CD8-positive, alpha-beta memory T cell (primary cell): ENCODE measurements at places on chromosomes 7 and 10. TPM values are rescaled to one million over a fixed set of nuclear protein-coding genes. Genes with fewer than 3 reads are reported as not detected.
A peak's percentile ranks its signal among the peaks of the same experiment; 100 is the strongest.

- DNase-seq = no peak
These were observed 216.8 kb downstream of the THSD7A start for GRCh38 chr7:11615174-11615573.

GRCh38 chr10:72316748-72317435, 37.8 kb downstream of the DNAJB12 start:
- peak; percentile 56 for DNase-seq

GRCh38 chr10:103069453-103070331, 123.4 kb downstream of the NT5C2 start:
- peak; percentile 63 for DNase-seq

- peak; percentile 58 for DNase-seq
These were observed 701 bp upstream of the GBX1 start for GRCh38 chr7:151168003-151168786.

GRCh38 chr7:157499835-157500153, 163.0 kb downstream of the DNAJB6 start:
- DNase-seq = no peak

DNA sequence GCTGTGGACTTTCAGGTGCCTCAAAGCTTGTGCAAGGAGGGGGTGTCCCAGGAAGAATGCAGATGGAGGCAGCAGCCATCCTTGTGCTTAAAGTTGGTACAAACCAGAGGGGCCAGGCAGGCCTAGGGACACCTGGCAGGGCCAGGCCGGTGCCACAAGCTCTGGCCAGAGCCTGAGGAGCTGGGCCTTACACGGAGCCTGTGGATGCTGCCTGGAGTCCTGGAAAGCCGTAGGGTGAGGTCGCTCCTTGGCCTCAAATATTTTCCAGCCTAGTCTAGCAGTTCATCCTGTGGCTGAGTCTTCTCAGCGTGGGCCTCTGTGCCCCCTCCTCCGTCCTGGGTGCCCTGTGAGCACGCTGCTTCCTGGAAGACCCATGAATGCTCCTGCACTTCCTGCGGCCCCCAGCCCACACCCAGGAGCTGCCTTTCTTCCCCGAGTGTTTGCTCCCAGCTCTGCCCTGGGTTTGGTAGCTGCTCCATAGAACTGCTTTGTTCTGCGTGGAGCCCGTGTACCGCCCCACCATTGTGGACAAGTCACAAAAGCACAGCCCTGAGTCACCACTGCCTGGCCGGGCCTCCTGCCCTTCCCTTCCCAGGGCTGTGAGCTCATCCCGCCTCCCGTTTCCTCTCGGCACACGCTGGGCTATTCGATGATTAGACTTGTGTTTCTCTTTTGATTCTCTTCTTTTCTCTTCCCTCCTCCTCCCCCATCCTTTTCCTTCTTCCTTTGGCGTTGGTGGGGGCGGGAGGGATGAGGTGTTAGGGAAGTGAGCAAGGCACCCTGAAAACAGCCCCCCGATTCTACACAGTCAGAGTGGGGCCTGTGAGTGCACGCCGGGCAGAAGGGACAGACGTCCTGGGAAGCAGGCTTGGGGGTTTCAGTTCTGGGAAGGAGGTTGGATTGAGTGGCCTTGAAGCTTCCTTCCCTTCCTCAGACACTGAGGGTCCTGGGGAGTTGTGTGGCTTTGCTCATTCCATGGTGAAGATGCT, 73.2 kb upstream of the SHH start:
- DNase-seq = no peak

DNA sequence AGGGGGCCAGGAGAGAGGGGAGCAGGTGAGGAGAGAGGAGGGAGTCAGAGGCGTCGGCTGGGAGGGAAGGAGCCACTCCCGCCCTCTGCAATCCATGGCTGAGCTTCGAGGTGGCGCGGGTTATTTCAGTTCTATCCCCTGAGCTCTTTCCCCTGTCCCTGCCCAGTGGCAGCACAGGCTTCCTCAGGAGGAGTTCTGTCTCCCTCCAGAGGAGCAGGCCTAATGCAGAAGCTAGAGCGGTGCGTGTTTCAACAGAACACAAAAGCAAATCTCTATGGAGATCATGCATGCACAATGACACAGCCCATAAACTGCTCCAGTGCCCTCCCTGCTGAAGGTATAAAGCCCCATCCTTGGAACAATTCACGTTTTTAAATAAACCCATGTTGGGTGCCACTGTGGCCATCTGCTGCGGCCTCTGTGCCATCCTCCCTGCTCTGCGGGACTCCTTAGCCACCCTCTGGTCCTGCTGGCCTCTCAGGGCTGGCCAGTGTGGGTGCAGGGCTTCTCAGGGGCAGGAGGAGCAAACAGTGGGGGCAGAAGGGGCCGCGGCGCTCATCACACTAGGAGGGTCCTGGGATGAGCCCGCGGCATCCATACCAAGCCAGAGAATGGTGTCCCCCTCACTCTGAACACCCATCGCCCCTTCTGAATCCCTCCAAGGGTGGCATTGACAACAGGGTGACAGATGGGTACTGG, 192.6 kb upstream of the LYZL2 start:
- DNase-seq = no peak

DNA sequence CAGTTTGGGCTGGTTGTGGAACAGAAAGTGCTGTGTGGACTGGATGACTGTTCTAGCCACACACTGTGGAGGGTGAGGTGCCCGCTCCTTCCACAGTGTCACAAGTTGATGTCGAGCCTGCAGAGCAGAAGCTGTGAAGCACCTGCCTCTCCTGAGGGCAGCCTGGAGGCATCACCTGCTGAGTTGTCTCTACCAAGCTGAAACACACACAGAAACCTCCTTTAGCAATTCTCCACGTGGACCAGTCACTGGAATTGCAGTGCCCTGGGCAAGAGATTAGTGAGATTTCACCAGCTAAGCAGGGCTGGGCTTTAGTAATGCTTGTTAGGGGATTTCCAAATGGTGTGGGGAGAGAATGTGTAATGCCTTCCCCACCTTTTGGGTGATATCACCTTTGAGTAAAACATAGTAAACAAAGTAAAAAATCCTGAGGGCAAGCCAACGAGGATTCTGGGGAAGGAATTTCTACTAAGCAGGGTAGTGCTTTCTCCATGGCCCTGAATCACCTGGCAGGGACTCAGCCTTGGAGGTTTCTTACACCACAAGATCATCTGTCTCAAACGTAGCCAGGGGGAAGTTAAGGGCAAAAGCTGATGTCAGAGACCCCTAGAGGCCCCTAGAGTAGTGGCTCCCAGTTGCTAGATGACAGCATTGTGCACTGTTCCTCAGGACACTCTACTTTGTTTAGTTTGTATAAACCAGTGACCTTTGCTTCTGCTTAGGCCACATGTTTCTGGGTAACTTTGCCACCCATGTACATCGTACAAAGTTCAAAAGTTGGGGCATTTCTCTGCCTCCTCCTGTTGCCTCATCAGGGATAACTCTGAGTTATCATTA, 233.1 kb upstream of the IGFBP3 start:
- no peak for DNase-seq

- DNase-seq = no peak
These were observed 40.4 kb downstream of the RASGEF1A start for GRCh38 chr10:43226441-43226840.

Gene LIPF
- not detected for total RNA-seq

DNA sequence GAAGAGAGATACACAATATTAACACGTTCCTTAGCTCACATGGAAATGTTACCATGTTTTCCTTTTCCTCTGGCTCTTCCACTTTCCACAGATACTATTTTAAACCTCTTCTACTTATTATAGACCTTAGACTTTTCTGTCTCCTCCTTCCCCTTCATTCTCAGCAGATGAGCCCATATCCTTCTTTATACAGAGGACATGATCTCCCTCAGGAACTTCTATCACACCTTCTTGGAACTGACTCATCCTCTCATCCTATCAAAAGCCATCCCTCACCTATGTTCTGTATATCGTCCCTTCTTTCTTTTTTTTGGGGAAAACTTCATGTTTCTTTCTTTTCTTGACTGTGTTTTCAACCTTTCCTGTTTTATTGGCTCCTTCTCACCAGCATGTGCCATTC, 20.8 kb downstream of the MTPN start:
- no peak for DNase-seq

- DNase-seq = no peak
These were observed 3.2 kb upstream of the MRPS24 start for GRCh38 chr7:43872406-43873110.

Gene VGF
- 0.16 TPM for total RNA-seq

DNA sequence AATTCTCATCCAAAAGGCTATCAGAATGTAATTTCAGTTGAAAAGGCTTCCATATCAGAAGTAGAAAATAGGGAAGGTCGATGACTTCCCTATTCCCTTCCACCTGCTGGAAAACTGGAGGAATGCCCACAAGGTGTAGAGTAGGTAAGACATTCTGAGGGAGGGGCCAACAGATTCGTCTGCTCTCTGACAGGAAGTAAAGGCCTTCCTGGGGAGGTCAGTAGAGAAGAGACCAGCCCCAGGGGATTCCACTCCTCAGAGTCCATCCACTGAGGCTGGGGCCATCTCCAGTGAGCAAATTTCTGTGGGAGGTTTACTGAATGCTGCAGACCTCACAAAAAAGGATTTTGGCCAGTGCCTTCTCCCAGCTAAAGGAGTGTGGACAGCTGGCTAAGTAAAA, 19.5 kb downstream of the NPSR1 start:
- no peak for DNase-seq

- no peak for DNase-seq
These were observed 98.0 kb downstream of the CTBP2 start for GRCh38 chr10:125062227-125062913.

Gene SLC13A1
- total RNA-seq = not detected

GRCh38 chr7:121739465-121739864, 133.5 kb upstream of the PTPRZ1 start:
- no peak for DNase-seq

Gene RALA
- total RNA-seq = 32.9 TPM

DNA sequence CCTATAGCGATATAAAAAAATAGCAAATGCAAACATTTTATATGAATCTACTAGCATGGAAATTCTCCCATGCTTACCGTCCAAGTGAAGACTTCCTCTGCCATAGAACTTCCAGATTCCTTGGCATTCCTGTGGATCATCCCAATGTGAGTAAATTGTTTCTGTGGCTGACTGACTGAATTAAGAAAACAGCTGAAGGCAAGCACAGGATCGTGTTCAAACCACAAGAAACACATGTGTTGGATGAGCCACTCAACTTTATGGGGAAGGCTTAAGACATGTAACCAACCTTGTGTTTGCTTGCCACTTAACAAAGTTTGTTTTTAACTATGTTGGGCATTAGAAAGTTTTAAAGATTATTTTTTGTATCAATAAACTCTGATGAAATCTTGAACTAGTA, 2.6 kb upstream of the MYPN start:
- DNase-seq = no peak

Gene TUBAL3
- not detected for total RNA-seq

Gene FAM25A
- total RNA-seq = not detected

Gene PNLIPRP2
- total RNA-seq = not detected

- DNase-seq = no peak
These were observed 145.7 kb downstream of the HGF start for GRCh38 chr7:81624021-81624592.

- no peak for DNase-seq
These were observed 131.0 kb upstream of the NPY start for GRCh38 chr7:24152877-24153472.

DNA sequence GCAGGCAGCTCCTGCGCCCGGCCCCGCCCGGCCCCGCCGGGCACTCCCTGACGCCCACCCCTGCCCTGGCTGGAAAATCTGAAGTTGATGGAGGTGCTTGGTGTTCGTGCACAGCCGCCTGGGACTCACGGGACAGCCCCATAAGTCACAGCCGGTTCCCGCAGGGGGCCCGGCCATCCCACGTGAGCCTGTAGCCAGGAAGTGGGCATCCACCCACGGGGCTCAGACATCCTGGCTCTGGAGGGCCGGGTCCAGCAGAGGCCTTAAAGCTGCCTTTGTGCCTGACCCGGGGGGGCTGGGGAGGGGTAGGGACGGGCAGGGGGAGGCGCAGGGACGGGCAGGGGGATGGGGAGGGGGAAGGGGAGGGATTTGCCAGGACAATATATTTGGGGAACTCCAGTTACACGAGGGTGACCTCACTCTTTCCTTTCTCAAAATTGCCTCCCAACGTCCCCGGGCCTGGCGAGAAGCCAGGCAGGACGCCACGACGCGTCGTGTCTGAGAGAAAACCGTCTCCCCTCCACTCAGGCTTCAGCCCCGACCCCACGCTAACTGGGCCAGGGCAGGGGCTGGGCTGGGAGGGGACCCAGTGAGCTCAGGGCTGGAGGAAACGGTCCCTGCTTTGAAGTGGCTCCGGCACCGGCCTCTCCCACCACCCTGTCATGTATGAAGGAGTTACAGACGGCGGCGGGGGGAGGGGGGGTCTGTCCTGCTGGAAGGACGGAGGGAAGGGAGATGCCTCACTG, 82.1 kb upstream of the PDGFA start:
- DNase-seq = peak; percentile 65

Gene CALY
- total RNA-seq = 1.3 TPM

Gene SORCS1
- total RNA-seq = not detected

DNA sequence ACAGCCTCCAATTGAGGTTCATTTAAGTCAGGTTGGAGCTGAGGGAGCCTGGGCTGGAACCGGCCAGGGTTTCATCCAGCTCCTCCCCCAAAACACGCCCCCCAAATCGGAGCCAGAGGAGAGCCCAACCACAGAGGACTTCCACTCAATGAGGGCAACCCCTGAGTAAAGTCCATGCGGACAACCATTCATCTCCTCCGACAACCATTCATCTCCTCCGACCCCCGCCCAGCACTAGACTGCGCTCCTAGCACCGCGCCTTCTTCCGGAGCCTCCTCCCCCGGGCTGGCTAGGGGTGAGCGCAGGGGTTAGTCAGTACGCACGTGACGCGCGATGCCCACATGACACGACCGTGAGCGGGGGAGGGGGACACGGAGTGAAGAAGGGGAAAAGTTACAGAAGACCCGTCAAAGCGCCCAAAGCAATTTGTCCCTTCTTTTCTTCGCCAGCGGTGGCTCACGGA, 1.4 kb downstream of the MAGI2 start:
- no peak for DNase-seq

GRCh38 chr7:151411551-151411950, 1.7 kb upstream of the WDR86 start:
- no peak for DNase-seq

- DNase-seq = no peak
These were observed 13.6 kb downstream of the CCSER2 start for GRCh38 chr10:84341983-84342382.

Gene SUMF2
- 140 TPM for total RNA-seq

DNA sequence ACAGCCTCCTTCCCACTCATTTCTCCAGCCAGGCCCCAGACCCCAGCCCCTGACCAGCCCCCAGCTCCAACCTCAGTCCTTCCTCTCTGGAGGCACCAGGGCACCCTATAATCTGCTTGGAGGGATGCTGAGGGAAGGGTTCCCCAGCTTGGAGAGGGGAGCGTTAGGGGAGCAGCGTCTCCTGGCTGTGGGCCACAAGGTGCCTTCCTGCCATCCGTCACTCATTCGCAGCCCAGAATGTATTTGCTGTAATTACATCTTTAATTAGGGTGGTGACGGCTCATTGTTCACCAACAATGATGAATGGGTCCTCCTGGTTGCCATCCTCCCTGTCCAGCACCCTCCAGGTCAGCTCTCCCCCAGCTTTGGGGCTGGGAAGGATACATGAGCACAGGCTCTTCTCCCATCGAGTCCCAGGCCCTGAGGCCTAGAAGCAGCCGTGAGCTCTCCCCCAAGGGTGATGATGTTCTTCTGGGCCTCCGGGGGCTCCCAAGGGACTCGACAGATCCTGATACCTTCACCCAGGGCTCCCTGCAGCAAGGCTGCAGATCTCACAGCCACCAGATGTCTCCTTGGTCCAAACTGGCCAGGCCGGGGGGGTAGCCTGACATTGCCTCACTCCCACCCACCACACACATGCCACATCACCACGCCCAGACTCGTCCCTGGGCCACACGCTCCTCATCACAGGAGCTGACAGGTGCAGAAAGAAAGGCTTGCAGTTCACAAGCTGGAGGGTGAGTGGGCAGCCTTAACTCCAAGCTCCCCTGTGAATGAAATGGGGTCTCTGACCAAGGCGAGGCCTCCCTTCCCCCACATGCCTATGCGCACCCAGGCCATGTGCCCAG, 26.8 kb downstream of the POLL start:
- DNase-seq = no peak

Gene ADAM8
- 70.0 TPM for total RNA-seq

Gene UPP1
- 93.1 TPM for total RNA-seq
